ENCODE measurements at places on chromosomes 1 and 21.

DNA sequence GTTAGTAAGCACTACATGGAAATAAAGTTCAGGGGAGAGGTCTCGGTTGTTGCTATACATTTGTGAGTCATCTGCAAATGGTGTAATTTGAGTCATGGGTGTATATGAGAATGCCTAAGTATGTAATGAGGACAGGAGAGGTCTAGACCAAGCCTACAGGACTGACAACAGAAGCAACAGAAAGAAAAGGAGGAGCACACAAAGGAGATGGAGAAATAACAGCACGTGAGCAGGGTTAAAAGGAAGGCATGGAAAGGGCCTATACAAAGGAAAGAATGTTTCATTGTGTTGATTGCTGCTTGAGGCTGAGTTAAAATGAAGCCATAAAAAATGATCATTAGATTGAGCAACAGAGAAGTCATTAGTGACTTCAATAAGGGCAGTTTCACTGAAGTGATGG, 28.0 kb upstream of the PRKAA2 start:
- DNase-seq = no peak

- DNase-seq = peak; percentile 95
Measured at GRCh38 chr1:234613128-234613875, 3.3 kb upstream of the IRF2BP2 start.

GRCh38 chr1:52707927-52708655, 9.9 kb upstream of the COA7 start:
- peak; percentile 64 for DNase-seq

GRCh38 chr1:39805385-39805784, 16.7 kb upstream of the BMP8B start:
- DNase-seq = no peak

DNA sequence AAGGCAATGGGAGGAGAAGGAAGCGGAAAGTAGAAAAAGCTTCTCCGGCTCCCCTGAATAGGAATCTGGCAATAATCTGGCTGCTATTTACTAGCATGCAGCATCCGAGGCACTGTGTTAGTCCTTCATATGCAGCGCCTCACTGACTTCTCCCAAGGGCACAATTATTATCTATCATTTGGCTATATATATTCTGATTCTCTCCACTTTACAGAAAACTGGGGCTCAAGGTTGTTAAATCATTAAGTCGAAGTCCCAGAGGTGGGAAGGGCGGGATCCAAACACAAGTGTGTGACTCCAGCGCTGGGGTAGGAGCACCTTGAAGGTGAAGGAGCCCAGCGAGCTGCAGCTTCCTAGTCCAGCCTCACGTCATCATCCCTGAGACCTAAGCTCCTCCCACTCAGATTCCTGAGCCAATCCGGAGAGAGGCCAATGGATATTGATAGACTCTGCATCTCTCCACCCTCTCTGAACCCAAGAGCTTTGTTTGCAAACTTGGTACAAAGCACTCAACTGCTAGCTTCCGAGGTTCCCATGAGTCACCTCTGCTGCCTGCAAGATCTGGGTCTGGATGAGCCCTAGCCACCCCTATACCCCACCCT, 16.6 kb upstream of the EYA3 start:
- DNase-seq = peak; percentile 61

GRCh38 chr1:29232387-29232786, 1.7 kb upstream of the MECR start:
- DNase-seq = no peak

DNA sequence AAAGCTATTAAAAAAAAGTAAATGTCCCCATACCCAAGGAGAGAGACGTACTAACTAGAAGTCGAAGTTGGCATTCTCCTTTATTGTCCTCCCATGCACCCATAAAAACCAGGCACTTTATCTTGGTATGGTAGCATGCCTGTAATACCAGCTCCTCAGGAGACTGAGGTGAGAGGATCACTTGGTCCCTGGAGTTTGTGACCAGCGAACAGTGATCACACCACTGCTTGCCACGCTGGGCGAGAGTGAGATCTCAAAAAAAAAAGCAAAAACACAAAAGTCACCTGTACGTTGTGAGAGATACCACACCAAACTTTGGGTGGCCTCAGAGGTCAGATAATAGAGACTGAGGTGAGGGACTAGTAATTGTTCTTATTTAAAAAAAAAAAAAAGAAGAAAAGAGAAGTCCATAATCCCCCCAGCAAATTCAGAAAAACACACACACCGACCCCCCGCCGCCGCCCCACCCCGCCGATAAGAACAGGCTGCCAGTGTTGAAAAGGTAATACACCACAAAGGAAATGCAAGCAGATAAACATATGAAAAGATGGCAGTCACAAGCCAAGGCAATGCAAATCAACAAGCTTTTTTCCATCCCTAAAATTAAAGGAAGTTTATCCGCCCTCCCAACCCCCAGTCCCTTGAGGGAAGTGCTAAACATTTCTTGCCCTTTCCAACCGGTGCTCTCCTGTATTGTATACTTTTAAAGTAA, 3.6 kb downstream of the L1TD1 start:
- no peak for DNase-seq

GRCh38 chr1:46719689-46720088, 775 bp upstream of the EFCAB14 start:
- DNase-seq = no peak

DNA sequence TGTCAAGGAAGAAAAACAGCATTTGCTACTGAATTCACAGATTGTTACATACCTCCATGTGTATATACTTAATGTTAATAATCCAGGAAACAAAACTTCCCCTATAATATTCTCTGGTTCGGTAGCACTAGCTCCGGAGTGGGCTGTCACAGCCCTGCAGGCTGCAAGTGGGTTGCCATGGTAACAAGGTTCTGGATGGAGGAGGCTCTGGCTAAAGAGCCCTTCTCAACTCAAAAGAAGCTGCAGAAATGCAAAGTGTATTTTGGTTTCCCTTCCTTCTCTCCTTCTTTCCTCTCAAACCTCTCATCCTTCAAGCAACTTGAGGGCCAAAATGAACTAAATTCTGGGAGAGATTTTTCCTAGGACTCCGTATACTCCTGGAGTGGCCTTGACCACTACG, 45.2 kb downstream of the ASTN1 start:
- DNase-seq = no peak

DNA sequence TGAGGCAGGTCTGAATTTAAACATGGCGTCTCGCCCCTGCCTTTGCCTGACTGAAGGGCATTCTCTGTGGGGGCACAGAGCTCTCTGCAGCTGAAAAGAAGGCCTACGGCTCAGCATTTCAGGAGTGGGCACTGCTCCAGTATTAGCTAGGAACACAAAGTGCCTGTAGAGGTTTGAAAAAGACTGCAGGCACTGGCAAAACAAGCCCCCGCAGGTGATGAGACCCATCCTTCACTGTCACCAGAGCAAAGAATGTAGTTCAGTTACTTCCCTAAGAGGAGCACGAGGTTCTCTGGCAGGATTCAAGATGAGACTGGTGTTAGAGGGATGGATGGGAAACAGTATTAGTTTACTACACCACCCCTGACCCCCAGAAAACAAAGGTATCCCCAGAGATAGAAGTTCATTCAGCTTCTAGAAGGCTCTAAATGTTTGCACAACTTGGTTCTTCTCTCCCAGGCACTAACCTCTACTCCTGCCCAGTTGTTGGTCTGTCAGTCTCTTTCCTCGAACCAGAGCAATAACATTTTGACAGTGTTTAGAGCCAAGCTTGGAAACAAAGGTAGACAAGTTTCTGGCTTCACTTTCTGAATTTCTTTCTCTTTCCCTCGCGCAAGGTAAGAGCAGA, 101.9 kb upstream of the KCNE2 start:
- DNase-seq = no peak

DNA sequence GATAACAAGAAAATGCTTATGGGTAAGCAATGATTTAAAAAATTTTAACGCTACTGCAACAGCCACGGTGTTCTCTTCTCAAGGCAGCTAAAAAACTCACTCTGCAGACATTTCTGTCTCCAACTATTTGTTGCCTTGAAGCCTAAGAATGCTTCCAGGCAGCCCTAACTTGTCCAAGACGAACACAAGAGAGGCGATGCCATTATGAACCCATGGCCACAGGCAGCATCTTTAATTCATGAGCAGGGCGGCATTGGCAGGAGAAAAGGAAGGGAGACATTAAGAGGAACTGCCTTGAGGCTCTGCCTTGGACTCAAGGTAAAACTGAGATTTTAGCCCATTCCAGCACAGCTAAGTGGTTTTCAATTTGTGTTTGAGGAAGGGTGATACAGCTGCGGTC, 67.5 kb downstream of the KCND3 start:
- DNase-seq = no peak

DNA sequence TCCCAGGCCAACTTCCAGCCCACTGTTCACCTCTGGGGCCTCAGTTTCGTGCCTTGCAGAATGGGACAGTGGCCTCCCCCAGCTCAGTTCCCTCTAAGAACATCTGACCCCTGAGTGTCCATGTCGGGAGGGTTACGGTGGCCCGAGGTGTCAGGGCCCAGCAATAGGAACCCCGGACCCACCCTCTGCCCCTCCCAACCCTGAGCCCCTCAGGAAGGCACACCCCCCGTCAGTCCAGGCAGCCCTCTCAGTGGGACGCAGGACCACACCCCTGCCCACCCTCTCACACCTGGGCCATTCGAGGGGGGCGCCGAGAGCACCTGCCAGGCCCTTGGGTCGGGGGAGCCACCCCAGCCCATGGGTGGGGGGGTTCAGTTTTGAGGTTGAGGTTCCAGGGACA, 447 bp downstream of the TTC34 start:
- DNase-seq = no peak

DNA sequence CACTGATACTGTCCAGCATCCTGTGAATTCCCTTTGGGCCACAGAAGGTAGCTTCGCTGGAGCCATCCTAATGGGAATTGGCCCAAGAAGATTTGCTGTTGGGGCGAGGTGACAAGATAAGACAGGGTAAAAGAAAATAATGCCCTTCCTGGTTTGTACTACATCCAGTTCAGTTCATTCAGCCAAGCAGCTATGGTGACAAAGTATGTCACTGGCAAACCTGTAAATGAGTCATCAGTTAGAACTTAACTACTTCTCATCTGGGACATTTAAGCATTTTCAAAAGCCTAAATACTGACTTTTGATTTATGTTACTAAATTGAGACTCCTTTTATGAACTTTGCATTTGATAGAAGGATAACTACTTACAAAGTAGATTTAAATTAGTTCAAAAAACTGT, 54.2 kb downstream of the WDR64 start:
- DNase-seq = peak; percentile 6

DNA sequence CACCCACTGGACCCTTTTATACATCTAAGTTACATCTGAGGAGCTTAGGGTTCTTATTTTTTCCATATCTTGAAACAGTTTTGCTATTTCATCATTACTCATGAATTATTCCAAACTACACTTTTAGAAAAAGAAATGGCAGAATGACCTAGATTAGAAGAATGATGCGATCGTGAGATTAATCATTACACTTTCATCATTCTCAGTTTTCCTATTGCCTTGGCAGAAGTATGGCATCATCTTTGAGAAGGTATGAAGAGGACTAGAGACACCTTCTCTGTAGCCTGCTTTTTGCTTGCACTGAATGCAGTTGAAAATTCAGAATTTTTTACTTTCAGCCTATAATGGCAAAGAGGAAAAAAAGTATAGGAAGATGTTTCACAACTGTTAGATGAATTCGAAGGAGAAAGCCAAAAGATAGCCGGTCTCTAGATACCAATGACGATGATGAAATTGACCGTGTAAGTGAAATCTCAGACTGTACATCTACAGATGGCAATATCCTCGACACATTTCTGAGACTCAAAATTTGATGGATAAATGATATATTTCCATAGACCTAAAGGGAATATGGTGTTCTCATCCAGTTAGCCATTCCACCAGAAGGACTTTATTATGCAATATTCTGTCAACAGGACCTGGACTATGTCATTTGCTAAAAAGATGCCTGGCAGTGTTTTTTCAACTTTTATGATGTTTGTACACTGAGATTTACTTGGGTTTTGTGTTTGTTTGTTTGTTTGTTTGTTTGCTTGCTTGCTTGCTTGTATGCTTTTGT, 191.8 kb downstream of the TOMM20 start:
- DNase-seq = no peak

DNA sequence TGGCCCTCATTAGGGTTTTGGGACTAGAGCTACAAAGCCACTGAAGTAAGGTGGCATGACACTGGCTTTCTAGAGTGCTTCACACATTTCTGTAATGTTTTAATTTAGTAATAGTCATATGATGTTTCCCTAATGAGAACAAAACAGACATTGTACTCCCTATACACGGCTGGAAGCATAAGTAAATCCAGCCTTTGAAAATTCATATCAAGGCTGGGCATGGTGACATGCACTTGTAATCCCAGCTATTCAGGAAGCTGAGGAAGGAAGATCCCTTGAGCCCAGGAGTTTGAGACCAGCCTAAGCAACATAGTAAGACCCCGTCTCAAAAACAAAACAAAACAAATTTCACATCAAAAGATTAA, 7.4 kb downstream of the USP48 start:
- no peak for DNase-seq

GRCh38 chr1:230359992-230360668, 66.0 kb downstream of the PGBD5 start:
- no peak for DNase-seq

GRCh38 chr1:160093624-160094290, 4.7 kb downstream of the IGSF8 start:
- DNase-seq = no peak

- no peak for DNase-seq
Measured at GRCh38 chr1:5386371-5386770, 605.9 kb downstream of the NPHP4 start.
